MCF 10A (cell line): ENCODE measurements at places on chromosomes 7 and 10.

DNA sequence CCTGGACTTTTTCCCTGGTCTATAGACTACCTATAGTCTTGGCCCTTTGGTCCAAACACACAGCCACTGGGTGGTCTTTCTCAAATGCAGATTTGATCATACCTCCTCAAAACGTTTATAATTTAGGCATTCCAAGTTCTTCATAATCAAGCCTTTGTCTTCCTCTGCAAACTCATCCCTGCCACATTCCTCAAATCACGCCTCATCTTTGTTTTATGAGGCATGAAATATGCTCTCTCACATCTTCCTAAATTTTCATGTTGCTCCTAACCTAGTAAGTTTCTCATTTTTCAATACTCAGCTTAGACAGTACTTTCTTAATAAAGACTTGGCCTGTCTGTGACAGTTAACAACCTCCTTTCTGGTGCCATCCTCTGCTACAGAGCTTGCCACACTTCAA, 10.9 kb upstream of the HERC4 start:
- DNase-seq = no peak

DNA sequence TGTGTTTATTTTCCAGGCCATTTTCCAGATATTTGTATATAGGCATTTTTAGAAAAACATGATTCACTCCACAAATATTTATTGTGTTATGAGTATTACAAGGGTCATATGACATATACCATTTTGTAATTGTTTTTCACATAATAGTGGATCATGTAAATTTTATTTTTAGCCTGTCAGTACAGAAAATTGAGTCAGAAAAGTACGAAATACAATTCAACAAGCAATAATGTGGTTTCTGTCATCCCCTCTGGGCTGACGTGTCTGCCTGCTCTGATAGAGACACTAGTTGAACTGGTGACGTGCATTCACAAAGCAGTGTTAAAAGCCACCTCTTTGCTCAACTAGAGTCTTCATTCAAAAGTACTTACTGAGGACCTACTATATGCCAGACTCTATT, 97.9 kb upstream of the STEAP1B start:
- peak; percentile 84 for DNase-seq

GRCh38 chr7:38410056-38410455, 136.6 kb upstream of the TARP start:
- DNase-seq = no peak

GRCh38 chr10:62796896-62797295, 7.6 kb upstream of the ADO start:
- no peak for DNase-seq

DNA sequence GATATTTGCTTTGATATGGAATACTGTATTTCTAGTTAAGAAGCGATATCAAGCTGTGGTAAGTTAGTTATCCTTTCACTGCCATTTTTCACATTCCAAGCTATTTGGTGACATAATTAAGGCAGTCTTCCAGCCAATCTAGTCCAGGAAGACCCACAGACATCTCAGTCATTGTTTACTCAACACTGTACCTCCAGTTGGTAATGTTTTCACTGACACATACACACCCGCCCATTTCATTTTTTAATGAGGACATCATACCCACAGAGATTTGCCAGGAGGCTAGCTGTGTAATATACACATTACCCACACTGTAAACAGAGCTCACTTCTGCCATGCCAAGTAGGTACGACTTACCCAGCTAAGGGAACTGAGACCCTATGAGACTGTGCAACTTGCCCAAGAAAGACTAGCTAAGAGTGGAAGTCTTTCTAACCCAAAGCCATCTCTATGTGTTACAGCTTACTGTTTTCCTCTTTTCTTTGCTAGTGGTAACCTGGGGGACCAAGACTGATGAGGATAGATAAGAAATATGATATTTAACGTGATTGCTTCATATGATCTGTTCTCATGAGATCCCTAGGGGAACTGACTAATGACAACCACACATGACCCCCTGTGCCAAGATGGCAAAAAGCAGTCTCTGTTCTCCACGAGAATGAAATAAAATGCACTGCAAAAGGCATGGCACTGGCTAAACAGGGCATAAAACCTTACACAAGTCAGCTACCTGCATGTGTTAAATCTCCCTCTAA, 179.0 kb downstream of the DGKI start:
- peak; percentile 81 for DNase-seq

DNA sequence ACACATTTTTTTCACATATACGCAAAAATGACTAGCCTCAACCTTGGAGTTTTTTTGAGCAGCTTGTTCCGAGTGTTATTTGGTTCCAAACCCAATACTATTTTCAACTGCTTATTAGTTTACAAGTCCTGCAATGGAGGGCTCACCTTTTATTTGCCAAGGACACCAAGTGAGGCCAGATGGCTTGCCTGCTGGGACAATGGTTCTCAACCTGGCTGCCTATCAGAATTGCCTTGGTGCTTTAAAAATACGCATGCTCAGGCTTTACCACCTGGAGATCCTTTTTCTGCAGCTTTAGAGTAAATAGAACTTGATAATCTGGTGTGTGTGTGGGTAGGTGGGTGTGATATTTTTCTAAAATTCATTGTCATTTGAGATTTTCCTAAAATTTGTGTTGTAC, 276.8 kb downstream of the MTERF1 start:
- DNase-seq = no peak

GRCh38 chr10:63042256-63042655, 90.9 kb upstream of the NRBF2 start:
- DNase-seq = no peak

DNA sequence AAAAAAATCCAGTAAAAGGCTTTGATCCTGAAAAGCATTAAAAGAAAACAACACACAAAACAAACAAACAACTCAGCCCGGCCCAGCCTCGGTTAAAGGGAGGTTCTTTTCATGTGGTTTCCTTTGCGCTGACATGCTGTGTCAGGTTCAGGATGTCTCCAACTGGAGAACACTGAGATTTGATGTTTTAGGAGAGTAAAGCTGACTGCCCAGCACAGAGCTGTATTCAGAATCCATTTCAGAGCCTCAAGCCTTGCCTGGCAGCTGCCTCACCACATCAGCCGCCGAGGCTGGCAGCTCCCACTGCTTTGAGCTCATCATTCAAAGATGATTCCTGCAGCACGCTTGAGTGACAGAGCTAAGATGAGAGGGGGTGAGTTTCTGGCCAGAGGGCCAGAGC, 205.8 kb upstream of the LYZL1 start:
- DNase-seq = no peak

DNA sequence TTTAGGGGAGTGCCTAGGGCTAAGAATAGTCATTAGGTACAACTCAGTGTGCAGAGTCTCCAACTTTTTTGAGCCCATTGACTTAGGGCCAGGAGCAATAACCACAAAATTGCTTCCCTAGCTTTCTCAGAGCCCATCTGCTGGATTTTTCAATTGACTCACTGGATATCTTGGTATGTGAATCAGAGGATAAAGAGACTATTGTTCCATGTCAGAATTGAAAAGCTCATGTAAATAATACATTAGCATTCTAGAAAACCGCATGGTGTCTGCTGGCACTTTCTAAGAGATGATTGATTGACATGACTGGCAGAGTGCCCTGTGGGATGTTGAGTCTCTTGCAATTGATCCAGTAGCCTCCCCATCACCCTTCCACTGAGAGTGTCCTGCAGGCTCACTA, 246.2 kb downstream of the CCDC7 start:
- peak; percentile 55 for DNase-seq

GRCh38 chr10:84825330-84825729, 496.9 kb downstream of the CCSER2 start:
- DNase-seq = peak; percentile 59

DNA sequence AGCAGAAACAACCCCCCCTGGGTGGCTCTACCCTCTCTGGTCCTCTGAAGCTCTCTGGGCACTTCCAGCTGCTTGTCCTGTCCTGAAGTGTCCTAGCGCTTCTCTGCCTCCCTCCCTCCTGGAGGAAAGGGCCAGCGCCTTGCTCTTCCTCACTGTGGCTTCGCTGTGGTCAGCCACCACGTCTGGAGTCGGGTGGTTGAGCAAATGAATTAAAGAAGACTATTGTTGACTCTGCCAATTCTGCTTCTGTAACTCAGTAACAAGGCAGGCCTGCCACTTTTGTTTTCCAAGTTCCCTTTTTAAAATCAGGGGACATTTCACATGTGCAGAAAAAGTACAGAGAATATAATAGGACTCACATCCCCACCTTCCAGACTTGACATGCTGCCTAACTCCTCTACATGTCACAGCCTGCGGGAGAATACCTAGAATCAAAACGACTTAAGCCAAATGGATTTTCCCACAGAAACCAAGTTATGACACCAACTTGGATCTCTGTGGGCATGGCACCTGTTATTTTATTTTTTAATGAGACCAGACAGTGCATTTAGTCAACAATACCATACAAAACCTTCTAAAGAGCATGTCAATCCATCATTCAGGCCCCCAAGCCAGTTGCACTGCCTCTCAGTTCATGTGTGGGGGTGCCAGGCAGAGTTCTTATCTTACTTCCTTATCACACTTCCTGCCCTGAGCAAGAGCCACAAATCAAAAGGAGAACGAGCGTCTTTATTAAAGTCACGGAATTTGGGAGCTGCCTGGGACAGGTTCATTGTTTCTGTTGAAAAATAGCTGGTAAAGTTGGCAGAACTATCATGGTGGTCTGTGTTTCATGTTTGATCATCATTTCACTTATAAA, 6.8 kb downstream of the FFAR4 start:
- no peak for DNase-seq

DNA sequence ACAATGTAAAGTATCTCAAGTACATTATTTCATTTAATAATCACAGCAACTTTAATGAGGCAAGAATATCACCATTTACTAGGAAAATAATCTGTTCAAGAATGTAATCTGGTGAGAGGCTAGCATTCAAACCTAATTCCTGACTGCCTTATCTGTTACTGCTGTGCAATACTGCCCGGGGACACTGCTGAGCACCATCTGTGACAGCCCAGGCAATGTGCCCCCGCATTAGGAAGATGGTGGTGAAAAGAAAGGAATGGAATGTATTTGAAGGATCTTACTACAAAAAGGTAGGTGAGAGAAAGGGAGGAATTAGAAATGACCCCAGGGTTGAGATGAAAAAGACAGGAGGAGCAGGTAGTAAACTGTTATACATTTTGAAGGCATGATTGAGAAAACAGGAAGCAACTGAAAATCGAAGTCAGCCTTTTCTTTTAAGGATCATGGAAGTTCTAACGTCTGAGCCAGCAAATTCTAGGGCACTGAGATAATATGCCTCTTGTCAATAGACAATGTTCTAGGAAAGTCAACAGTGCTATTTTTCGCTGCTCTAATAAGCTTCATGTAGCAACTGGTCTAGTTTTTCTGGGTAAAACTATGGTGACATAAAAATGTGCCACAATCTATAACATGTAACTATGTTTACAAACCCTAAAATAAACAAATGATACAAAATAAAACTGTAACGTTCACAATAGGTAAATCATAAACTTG, 90.4 kb downstream of the ETV1 start:
- DNase-seq = no peak

GRCh38 chr7:25567430-25567829, 339.1 kb upstream of the NPVF start:
- no peak for DNase-seq
